ENCODE measurements at places on chromosomes 2 and 18. TPM values are rescaled to one million over a fixed set of nuclear protein-coding genes. Genes with fewer than 3 reads are reported as not detected.

Gene MAP3K19
- total RNA-seq: not detected

Gene RIT2
- total RNA-seq: not detected

Gene UNC80
- total RNA-seq: not detected

Gene RMC1
- total RNA-seq: 23.7 TPM

Gene GATA6
- total RNA-seq: 8.1 TPM

All from epithelial cell of umbilical artery (primary cell).